ENCODE measurements at places on chromosomes 5 and 9.

DNA sequence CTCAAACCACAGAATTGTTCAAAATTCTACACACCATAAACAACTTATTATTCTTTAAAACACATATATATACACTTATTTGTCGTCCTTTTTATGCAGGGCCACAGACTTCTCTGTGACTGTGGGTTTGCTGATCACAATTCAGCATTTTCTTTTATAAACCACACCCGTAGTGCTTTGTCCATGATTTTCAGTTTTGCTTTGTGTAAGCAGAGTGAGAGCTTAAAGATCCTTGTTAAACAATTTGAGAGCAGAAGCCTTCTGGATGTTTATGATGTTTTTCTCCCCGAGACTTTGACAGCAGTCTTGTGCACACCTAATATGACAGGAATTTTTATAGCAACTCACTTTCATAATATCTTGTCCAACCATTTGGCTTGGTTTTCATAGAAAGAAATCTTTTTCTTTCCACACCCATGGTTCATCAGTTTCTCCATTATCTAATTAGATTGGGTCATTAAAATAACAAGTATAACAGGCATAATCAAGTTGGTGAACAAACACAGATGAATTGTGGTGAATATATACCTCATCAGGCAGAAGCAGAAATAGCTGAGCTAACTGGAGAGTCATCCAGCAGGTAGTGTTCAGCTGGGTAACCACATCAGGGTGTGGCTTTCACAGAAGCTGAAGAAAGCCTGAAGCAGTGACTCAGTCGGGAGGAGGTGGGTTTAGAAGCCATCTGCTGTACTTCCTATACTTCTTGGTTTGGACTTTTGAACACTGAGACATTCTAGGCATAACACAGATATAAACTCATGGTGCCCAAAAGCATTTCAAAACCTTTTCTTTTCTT is 232.8 kb downstream of the DOCK8 start:
- DNase-seq = no peak

GRCh38 chr5:158753354-158753753 is 346.4 kb downstream of the EBF1 start:
- DNase-seq = no peak

- no peak for DNase-seq
These were observed 12.9 kb downstream of the ANXA2R start for GRCh38 chr5:43027054-43027785.

DNA sequence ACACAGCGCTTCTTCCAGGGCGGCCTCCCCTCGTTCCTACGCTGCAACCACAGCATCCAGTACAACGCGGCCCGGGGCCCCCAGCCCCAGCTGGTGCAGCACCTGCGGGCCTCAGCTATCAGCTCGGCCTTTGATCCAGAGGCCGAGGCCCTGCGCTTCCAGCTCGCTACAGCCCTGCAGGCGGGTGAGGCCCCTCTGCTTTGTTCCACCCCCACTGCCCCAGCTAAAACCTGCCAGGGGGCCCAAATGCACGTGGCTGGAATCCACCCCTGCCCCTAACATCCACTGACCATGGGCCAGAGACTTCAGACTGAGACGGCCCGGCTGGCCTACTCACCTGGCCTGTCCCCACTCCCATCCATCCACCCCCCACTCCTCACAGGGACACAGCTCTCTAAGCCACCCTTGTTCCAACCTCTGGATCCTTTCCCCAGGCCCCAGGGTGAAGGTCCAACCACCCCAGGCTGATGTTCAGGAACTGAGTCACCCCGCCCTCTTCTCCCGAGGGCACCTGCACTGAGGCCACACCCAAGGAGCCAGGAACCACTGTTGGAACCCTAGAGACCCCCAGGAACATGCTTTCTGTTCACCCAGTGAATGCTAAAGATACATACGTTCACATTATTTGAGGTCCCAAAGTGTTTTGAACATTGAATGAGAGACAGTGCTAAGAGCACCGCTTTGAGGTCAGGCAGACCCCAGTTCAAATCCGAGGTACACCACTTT is 18.9 kb upstream of the ASS1 start:
- no peak for DNase-seq

DNA sequence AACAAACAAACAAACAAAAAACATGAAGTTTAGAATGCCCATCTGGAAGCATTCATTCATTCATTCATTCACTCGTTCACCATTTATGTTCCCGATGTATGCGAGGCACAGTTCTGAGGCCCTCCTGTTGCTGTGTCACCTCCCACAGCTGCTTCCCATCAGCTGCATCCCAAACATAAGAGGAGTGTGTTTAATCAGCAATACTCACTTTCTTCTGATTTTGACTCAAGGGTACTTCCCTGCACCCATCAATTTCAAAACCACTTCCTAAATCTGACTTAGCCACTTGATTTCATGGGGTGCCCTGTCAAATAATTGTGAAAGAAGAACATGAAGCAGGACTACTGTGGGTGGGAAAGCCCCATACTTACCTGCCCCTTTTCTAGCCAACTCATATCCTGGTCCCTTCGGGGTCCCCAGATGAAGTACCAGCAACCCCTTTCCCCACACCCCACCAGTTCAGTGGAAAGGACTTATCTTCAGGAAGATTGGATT is 128.0 kb upstream of the IL12B start:
- DNase-seq = no peak

DNA sequence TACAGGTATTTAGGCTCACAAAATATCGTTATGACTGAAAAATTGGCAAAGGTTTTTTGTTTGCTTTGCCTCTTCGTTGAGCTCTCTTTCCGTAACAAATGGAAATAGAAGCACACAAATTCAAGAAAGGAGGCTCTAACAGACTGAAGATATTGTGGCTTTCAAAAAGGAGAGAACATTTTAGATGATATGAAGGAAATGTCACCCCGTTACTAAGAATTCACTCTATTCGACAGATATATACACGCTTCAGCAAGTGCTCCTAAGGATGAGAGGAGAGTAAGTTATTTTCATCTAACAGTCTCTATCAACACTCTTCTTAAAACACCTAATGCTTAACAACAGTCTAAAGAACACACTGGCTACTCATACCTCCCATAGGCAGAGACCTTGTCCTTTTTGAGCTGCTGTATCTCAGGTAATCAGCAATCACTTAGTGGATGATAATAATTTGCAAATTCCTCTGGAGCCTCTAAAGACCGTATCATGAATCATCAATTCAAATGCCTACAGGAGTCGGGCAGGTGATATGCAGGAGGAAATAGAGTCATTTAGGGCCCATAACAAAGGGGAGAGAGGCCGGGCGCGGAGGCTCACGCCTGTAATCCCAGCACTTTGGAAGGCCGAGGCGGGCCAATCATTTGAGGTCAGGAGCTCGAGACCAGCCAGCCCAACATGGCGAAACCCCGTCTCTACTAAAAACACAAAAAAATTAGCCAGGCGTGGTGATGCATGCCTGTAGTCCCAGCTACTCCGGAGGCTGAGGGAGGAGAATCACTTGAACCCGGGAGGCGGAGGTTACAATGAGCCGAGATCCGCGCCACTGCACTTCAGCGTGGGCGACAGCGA is 1.4 kb upstream of the HSDL2 start:
- DNase-seq = no peak

GRCh38 chr9:111938427-111938800 is 41.8 kb downstream of the UGCG start:
- no peak for DNase-seq
